ENCODE measurements at places on chromosomes 5 and 9.

DNA sequence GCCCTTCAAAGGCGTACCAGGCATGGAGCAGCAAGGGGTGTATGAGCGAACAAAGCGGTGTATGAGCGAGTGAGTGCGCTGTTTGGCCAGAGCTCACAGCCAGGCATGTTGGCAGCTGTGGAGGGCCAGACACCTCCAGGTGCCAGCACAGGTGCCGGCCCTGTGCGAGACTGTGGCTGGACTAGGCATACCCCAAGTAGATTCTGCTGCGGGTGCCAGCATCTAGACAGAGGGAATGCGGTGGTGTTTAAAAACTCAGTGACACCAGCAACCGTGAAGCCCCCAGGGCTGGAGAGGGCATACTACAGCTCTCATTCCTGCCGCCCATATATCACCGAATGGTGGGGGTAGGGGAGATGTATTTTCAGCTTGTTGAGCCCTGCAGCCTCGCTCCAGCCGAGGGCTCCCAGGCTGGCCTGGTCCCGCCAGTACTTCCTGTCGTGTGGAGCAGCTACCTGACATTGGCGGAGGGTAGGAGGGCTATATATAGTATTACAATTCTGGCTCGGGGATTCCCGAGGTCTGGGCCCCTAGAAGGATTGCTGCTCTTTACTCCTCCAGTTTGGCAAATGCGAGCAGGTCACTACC is 1829.6 kb upstream of the NUDT12 start:
- no peak for DNase-seq

DNA sequence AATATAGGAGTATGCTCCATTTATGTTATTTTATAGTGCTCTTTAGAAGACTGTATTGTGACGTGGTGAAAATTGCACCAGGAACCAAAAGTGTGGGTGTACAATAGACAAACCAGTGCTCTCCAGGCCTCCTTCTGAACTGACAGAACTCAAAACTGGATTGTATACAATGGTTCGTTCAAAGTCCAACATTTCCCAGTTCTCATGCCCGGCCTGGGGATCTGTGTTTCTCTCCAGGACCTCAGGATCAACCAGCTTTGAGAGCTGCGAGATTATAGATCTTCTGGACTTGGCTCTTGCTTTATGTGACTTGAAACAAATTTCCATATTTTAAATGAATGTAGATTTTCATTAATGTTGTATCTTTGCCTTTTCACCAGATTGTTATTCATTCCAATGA is 60.8 kb upstream of the CER1 start:
- DNase-seq: no peak

- no peak for DNase-seq
These were observed 11.8 kb upstream of the SYK start for GRCh38 chr9:90789862-90790261.

- no peak for DNase-seq
These were observed 166.7 kb downstream of the ZDHHC21 start for GRCh38 chr9:14526504-14526903.

DNA sequence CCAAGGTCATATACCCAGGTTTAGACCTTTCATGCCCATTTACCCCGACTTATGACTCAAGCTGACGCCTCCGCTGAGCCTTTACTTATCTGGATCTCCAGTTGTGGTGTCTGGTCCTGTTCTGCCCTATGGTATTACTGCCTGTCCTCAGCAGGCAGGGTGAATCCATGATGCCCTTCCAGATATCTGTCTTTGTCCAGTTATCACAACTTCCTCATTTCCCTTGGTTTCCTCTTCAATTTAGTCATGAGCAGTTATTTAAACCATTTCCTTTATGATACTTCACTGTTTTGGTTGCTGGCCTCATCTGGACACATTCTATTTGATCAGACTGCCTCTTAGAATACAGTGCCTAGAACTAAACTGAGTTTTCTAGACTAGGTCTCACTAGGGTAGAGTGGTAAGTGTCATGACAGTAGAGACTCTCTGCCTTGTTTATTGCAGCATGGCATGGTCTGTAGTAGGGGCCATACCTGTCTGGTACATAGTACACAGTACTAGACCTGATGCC is 93.3 kb downstream of the MELK start:
- no peak for DNase-seq

- DNase-seq: no peak
These were observed 155.1 kb upstream of the DMRT1 start for GRCh38 chr9:686321-686813.

GRCh38 chr9:134066526-134066912 is 1.3 kb downstream of the BRD3 start:
- no peak for DNase-seq

GRCh38 chr5:73242735-73243134 is 69.7 kb downstream of the TMEM174 start:
- no peak for DNase-seq

GRCh38 chr5:108024986-108025385 is 354.2 kb upstream of the EFNA5 start:
- no peak for DNase-seq

DNA sequence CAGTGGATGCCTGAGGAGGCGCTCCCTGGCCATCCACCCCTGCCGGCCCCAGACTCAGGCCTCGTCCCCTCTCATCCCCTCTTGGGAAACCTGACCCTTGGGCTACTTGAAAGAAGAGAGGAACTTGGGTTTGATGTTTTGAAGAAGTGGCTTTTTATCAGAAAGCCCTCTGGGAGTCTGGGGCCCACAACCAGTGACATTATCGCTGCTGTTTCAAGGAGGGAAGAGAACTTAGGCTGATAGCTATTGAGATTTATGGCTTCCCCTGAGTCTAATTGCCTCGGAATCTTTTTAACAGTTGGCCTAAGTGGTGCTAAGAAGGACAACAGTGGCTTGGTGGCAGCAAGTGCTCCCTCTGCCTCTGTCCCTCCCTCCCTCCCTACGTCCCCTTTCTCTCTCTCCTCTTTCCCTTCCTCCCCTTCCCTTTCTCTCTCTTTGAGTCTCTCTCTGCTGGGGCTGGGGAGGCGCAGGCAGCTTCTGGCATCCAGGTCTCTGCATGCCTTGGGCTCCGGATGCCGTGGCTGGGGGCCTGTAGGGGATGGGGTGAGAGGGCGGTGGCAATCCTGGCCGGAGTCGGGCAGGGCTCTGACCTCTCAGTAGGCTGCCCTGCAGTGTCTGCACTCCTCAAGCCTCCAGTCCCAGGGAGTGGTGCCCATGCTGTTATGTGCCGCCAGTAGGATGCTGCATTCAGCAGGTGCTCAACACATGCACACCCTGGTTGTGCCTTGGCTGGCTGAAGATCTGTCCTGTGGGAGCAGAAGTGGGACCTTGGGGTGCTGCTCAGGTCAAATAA is 49.6 kb upstream of the RXRA start:
- DNase-seq: no peak

DNA sequence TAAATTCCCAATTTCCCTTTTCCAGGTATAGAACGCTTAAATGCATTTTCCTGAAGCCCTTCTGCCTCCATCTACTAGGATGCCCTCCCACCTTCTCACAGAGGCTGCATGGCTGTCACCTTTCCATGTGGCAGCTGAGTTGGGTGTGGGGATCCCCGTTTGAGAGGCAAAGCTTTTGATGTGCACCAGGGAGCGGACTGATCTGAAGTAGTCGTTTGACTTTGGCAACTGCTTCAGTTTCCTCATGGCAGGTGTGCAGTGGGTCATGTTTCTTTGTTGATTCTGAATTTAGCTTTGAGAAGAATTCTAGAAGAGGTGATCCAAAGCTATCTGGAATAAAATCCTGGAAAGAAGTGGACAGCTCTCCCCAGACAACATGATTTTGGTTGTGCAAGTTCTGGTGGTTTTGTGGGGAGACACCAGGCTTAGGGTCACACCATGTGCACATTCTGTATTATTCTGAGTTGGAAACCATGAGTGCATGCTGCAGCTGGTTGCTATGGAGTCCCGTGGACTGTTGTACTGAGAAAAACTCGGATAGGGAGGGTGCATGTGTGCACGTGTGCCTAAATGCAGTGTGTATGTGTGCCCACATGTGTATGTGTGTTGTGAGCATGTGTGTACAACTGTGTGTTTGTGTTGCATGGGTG is 63.5 kb downstream of the GADD45G start:
- no peak for DNase-seq

GRCh38 chr5:137142346-137142745 is 356.8 kb downstream of the SPOCK1 start:
- DNase-seq: no peak

GRCh38 chr9:121783521-121784507 is 132.4 kb downstream of the DAB2IP start:
- DNase-seq: no peak

- DNase-seq: no peak
These were observed 658 bp downstream of the PDCD1LG2 start for GRCh38 chr9:5510989-5511388.

DNA sequence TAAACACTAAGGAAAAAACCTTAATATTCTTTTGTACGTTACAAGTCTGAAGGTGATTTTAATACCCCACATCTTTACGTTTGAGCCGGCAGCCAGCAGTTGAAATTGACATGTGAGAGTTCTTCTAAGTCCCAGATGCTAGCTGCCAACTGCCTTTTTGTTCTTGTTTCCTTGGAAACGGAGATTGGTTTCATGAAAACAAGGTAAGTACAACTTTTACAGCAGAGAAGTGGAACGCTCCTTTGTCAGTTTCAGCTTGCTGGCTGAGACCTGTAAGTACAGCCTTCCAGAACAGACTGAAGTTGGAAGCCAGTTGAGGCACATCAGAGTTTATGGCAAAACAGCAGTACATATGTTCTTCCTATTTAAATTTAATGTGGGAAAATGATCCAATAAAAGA is 1018.4 kb upstream of the ARRDC3 start:
- no peak for DNase-seq

- DNase-seq: peak; percentile 88
These were observed 232.8 kb downstream of the DOCK8 start for GRCh38 chr9:447230-448025.

DNA sequence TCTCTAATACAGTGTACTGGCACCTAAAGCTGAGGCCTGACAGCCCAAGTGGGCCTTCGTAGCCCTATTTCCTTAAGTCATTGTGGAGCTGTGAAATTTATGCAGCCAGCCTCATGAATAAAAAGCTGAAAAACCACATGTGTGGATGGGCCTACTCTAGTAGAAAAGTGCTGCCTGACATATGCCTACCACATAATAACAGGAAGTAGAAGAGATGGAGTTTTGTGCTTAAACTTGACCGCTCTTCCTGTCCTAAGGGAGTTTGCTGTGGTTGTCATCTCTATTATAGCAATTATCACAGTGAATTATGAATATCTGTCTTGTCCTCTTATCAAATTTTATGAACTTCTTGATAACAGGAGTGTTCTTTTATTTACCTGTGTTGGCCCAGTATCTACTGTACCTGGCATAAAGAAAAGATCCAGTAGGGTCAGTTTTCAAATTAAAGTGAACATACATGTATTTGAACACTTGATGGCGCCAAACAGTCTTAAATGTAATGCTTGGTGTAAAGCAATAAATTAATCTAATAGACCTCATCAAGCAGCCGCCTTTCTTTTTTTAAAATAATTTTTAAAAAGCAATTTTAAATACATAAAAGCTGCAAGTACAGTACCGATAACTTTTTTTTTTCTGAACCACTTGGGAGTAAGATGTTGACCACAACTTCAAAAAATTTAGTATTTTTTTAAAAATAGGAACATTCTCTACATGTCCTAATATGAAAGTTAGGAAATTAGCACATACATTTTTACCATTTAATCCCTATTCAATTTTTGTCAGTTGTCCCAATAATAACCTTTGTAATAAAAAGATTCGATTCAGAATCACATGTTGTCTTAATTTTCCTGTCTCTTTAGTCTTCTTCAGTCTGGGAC is 51.0 kb downstream of the FKTN start:
- peak; percentile 55 for DNase-seq

DNA sequence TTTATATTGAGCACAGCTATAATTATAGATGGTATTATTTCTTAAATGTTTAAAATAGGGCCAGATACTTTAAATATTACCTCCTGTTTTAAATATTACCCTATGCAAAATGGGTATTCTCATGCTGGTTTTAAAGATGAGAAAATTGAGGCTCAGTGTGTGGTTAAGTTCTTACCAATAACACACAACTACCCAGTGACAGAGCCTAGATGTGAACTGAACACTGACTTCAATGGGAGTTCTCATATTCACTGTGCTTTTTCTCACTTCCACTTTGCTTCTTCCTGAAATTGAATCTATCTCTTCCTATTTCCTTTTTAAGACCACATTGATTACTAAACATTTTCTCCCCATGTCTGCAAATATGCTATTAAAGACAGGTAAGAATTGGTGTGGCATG is 135.8 kb upstream of the TUSC1 start:
- DNase-seq: no peak

DNA sequence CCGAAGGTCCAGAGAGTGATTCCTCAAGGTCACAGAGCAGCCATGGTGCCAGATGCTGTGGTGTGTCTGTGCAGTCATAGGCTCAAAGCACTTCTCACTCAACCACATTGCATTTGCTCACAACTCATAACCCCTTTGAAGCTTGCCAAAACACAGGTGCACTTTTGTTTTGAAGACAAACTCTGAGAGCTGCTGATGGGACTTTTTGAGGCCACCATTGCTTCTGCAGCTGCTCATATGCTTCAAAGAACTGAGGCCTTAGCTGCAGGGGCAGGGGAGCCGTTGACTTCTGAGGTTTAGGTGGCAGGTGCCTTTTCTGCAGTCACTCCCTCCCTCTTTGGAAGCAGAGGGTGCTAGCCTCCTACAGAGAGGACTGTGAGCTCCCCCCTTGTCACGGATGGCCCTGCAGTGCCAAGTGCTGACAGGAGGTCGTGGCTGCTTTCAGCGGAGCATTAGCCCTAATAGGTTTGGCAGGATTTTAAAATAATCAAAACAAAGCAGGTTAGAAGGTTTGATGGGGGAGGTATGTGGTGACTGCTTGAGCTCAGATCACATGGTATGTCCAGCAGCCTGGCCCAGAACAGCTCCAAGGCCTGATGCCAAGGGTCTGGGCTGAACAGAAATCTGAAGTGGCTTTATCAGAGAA is 232.1 kb downstream of the MAN2A1 start:
- DNase-seq: peak; percentile 79

GRCh38 chr9:121439711-121440664 is 59.7 kb downstream of the GGTA1 start:
- DNase-seq: no peak

DNA sequence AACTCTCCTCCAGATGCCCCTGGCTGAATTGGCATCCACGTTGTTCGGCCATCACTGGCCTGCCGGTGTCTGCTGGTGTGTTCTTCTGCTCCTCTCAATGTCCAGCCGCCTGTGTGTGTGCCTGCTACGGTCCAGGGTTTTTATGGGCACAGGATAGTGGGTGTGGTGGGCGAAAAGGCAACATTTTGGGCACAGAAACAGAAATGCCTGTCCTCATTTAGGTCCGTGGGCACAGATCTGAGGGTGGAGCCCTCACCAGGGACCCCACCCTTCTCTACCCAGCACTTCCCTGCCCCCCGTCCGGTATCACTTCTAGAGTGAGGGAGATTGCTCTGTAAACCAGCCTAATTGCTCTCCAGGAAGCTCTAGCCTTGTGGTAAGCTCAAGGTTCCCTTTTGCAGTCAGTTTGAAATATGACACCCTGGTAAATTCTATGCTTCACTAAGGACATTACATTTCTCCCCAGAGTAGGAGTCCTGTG is 410.1 kb downstream of the MAT2B start:
- DNase-seq: no peak

- no peak for DNase-seq
These were observed 125.7 kb downstream of the FBN2 start for GRCh38 chr5:128412145-128412930.
